ENCODE measurements at places on chromosomes 6 and 20.

- DNase-seq = no peak
Measured at GRCh38 chr6:66230591-66230990, 523.6 kb upstream of the EYS start.

DNA sequence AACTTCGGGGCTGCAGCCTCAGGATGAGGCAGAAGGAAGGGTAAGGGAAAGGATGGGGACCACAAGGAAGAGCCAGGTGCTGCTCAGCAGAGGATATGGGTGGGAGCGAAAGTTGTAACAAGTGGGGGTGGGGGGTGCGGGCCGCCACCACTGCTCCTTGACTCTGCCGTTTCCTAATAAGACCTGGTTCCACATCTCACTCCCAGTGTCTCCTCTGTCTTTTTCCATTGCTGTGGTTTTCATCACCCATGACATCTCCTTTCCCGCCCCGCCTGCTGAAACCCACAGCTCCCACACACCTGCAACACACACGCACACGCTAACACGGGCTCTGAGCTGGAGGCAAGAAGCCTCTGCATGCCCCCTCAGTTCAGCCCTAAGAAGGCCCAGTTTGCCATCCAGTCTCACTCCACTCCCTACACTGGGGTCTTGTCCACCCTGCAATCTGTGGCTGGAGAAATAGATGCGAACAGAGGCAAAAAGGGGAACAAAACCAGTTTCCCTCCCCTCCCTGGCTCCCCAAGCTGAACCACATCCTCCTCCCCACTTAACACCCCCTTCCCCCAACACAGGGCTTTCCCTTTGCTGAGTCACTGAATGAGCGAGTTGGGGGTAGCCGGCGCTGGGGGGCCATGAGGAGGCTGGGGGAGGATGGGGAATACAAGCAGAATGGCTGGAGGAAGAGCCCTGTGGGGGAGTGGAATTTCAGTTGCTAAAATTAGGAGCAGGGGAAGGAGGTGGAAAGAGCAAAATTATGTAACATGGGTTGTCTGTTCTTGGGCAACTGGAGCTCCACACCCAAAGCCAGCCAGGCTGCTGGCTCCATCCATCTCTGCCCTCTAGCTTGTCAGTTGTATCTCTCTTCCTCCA is 11.5 kb downstream of the NFKBIL1 start:
- no peak for DNase-seq

GRCh38 chr6:65186826-65187225 is 520.2 kb downstream of the EYS start:
- no peak for DNase-seq

DNA sequence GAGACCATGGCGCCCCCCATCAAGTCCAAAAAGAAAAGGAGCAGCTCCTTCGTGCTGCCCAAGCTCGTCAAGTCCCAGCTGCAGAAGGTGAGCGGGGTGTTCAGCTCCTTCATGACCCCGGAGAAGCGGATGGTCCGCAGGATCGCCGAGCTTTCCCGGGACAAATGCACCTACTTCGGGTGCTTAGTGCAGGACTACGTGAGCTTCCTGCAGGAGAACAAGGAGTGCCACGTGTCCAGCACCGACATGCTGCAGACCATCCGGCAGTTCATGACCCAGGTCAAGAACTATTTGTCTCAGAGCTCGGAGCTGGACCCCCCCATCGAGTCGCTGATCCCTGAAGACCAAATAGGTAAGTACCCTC is 41.7 kb upstream of the NAA20 start:
- no peak for DNase-seq

GRCh38 chr6:135789375-135790050 is 62.0 kb upstream of the PDE7B start:
- DNase-seq = no peak

DNA sequence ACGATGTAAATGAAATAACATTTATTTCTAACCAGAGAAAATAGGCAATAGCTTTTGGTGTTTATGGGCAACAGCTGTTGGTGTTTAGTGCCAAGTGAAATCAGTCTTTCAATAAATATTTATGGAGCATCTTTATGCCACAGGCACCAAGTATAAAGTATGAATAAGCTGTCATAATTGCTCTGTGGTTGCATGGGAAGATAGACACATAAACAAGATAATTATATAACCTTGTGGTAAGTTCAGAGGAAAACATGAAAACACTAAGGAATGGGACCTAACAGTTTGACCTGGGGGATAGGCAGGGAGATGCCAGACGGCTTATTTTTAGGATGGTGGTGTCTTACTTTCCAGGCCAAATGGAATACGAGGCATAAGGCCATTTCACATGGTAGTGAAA is 110.9 kb downstream of the GFRAL start:
- DNase-seq = no peak

DNA sequence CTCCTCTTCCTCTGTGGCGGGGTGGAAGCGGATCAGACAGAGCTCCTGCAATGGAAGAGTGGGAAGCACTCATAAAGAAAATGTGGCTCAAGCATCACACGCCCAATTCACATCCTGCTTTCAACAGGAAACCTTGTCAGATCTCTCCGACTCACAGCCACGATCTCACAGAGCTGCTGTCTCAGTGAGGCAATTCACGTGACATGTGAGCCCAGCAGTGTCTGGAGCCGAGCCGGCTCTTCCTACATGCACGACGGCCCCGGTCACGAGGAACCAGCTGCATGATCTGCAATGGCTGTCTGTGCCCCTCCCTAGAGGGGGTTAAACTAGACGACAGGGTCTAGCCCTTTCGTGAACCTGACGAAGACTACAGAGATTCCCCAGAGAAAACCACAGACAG is 29.5 kb upstream of the TCFL5 start:
- DNase-seq = no peak

DNA sequence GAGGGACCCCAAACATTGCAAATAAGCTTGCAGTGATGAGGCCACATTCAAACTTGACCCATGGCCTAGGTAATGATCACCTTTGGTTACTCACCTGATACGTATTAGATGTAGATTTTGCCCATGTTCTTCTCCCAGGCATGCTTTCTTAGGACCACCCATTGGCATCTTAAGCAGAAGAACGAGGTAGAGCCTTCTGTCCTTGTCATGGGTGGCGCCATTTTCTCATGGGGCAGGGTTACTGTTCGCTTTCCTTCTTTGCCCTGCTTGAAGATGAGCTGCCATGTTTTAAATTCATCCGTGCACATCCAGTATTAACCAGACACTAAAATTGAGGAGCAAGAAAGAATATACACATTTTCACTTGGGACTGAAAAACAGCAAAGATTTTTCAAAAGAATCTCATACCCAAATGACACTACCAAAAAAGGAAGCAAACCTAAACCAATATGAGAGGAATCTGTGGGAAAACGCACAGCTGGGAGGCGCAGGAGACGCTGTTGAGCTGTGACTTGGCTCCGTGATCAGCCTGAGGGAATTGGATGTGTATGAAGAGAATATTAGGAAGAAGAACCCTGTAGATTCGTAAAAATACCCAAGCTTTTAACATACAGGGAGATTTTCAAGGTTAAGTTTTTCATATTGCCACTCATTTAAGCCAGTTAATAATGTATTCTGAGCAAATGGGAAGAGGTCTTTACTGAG is 36.6 kb downstream of the GMPR start:
- DNase-seq = no peak

DNA sequence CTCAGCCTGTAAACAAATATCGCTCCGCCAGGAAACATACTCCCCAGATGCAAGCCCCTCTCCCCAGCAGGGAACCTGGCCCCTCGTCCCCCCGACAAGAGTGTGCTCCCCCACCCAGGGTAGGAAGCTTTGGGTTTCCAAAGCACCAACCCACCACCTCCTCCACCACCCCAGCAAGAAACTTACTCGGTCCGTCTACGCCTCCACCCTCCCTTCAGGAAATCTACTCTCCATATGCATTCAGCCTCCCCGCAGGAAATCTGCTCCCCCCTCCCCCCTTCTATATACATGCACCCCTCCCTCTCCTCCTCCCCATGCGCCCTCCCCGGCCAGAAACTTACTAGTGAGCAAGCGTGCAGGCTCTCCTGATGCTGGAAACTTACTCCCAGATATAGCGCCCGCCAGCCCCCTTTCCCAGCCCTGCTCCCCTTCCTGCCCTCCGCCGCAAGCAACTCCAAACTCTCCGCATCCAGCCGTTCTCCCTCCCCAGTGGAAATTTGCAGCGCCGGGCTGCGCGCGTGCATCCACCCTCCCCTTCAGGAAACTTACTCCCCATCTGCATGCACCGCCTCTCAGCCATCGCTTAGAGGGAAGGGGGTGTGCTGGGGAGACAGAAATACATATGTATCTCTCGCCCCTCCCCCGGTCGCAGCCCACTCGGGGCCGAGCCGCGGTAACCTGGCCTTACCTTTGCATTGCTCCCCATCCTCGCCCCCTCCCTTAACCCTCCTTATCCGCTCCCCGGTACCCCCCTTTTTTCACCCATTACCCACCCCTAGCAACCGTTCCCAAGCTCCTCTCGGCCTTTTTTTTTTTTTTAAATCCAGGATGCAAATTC is at the start of gene TRERF1:
TSS of gene TRERF1 (minus strand) at position 594 of the 838 bp plus-strand sequence. CDS start 182,336 bp downstream, outside the sequence.
- peak; percentile 15 for DNase-seq

DNA sequence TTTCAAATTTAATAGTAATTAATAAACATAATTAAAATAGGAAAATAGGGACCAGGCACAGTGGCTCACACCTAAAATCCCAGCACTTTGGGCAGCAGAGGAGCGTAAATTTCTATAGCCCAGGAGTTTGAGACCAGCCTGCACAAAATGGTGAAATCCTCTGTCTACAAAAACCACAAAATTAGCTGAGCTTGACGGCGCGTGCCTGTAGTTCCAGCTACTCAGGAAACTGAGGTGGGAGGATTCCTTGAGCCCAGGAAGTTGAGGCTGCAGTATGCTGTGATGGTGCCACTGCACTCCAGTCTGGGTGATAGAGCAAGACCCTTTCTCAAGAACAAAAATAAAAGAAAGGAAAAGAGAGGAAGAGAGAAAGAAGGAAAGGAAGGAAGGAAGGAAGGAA is 1387.0 kb upstream of the ADGRB3 start:
- no peak for DNase-seq

- no peak for DNase-seq
Measured at GRCh38 chr20:45818239-45818638, 5.8 kb downstream of the UBE2C start.

DNA sequence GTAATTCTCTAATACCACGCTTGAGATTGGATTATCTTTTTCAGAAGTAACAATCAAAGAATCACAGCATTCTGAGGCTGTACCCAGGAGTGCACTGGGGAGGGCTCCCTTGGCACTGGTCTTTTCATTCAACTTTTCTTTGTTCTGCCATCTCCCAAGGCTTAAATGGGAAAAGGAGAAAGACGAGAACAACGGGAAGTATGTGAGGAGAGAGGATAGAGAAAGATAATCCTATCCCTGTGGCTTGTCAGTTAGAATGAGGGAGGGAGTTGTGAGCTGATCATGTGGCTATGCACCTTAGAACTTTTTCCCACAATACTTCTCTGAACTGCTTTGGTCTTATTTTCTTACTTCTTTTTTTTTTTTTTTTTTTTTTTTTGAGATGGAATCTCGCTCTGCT is 83.1 kb downstream of the CAP2 start:
- DNase-seq = no peak

DNA sequence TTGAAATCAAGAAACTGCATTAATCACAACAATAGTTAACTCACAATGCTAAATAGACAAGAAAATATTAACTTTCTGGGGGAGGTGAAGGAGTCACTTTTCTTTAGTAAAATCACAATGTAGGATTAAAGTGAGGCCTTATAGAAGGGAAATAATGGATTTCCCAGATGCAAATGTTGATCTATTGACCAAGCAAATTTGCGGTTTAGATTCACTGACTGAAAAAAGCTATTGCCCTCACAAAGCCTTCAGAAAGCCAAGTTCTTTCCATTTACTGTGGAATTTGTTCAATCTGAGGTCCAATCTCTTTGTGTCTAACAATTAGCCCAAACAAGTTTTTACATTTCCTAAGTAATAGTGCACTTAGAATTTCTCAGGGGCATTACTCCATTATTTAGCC is 95.1 kb upstream of the PTCHD4 start:
- no peak for DNase-seq

DNA sequence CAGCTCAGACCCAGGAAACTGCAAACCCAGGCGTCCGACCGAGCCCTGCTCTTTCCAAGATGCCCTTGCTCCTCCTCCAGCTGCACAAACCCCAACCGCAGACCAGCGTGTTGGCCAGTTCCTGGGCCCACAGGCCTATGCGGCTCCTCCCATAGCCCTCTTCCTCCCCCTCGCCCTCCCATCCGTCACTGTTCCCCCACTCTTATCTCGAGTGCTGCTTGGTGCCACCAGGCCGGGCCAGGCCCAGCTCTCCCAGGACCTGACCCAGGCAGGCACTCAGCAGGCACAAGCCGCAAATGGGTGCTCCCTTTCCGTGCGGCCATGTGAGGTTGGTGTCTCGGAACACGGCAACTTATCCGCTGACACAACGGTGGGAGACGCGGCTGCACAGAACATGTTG is 28.6 kb downstream of the ADRM1 start:
- DNase-seq = no peak

GRCh38 chr6:16741112-16742016 is 19.9 kb downstream of the ATXN1 start:
- DNase-seq = peak; percentile 74

GRCh38 chr6:73649783-73650182 is 4.0 kb downstream of the SLC17A5 start:
- no peak for DNase-seq

- DNase-seq = no peak
Measured at GRCh38 chr20:23995905-23996666, 7.5 kb upstream of the GGTLC1 start.

GRCh38 chr20:56861590-56861989 is 232.5 kb downstream of the TFAP2C start:
- DNase-seq = no peak

DNA sequence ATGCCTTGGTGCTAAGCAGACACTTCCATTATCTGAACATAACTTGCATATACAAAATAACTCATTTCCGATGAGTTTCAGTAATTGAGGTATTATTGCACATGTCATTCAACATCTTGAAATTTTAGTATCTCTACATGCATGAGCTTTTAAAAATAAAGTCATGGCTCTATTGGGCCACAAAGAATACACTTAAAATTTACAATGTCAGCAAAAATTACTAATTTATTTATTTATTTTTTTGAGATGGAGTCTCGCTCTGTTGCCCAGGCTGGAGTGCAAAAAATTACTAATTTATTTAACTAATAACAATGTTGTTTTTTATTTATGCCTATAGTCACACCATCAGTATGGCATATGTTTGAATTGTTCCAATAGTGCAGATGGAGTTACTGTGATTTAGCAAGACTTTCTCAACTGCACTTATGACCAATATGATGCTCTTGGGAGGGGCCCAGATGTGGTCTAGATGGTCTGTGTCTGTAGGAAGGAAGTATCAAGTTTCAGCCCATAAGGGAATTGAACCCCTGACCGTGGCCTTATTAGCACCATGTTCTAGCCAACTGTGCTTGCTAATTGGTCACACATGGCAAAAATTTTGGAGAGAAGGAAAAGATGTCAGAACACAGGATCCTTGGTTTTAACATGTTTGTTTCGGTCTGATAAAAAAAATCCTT is 370.7 kb upstream of the TSHZ2 start:
- DNase-seq = no peak

- no peak for DNase-seq
Measured at GRCh38 chr20:32811886-32812285, 7.9 kb upstream of the MAPRE1 start.

Data from amniotic stem cell (primary cell).